A549 treated with CORT108297 at 1 μM for 4 hours (cell line): ENCODE measurements at places on chromosomes 2 and 18. TPM values are rescaled to one million over a fixed set of nuclear protein-coding genes. Genes with fewer than 3 reads are reported as not detected.

The PSME4 gene
- 38.8 to 43.5 TPM (median 39.5 TPM) in 5 replicates for total RNA-seq

The SKA1 gene
- total RNA-seq: 11.4 to 14.9 TPM (median 12.0 TPM) in 5 replicates

The AAK1 gene
- 11.4 to 17.7 TPM (median 14.7 TPM) in 5 replicates for total RNA-seq

The BCL2 gene
- total RNA-seq: 0.41 to 0.74 TPM (median 0.57 TPM) in 5 replicates

The MYL12B gene
- 388 to 409 TPM (median 396 TPM) in 5 replicates for total RNA-seq

The SCN9A gene
- 2.8 to 5.6 TPM (median 4.5 TPM) in 5 replicates for total RNA-seq

The KHK gene
- 7.5 to 11.0 TPM (median 9.5 TPM) in 5 replicates for total RNA-seq

The POTEF gene
- not detected in 5 replicates for total RNA-seq

The CYP27C1 gene
- 3.8 to 4.9 TPM (median 4.5 TPM) in 5 replicates for total RNA-seq

The GCFC2 gene
- total RNA-seq: 14.8 to 18.9 TPM (median 17.5 TPM) in 5 replicates

The CABLES1 gene
- 12.1 to 12.8 TPM (median 12.6 TPM) in 5 replicates for total RNA-seq

The COLEC12 gene
- total RNA-seq: 0.02 to 0.08 TPM (median 0.03 TPM) in 5 replicates

The CFAP65 gene
- total RNA-seq: 0.15 to 0.24 TPM (median 0.20 TPM) in 5 replicates

The LYPD6 gene
- total RNA-seq: 0.06 to 0.19 TPM (median 0.06 TPM) in 4 of 5 replicates, not detected in the other

The SP5 gene
- 0.05 TPM in 1 of 5 replicates, not detected in the others for total RNA-seq

The PLEK gene
- total RNA-seq: not detected in 5 replicates

The SLC39A10 gene
- 14.4 to 24.9 TPM (median 20.9 TPM) in 5 replicates for total RNA-seq

The SRD5A2 gene
- total RNA-seq: 0.01 to 0.05 TPM (median 0.03 TPM) in 4 of 5 replicates, not detected in the other

The SIGLEC15 gene
- total RNA-seq: 0.03 to 0.09 TPM (median 0.07 TPM) in 5 replicates

The IL37 gene
- total RNA-seq: not detected in 5 replicates

The GKN2 gene
- total RNA-seq: 2.4 to 4.1 TPM (median 2.9 TPM) in 5 replicates

The LRATD1 gene
- total RNA-seq: 0.02 to 0.09 TPM (median 0.05 TPM) in 5 replicates

The APCDD1 gene
- 0.14 to 0.21 TPM in 2 of 5 replicates, not detected in the others for total RNA-seq

The SLC35F5 gene
- 44.2 to 49.2 TPM (median 45.6 TPM) in 5 replicates for total RNA-seq

The ALK gene
- total RNA-seq: not detected in 5 replicates

The SERPINB11 gene
- total RNA-seq: 0.07 to 0.13 TPM (median 0.10 TPM) in 3 of 5 replicates, not detected in the others

The LDLRAD4 gene
- total RNA-seq: 1.1 to 2.8 TPM (median 1.8 TPM) in 5 replicates

The OR6B2 gene
- not detected in 5 replicates for total RNA-seq

The GKN1 gene
- 0.60 to 1.1 TPM (median 0.68 TPM) in 5 replicates for total RNA-seq

The GYPC gene
- not detected in 5 replicates for total RNA-seq

The FBLN7 gene
- total RNA-seq: 0.49 to 0.74 TPM (median 0.66 TPM) in 5 replicates
